ENCODE measurements at places on chromosomes 5 and 9.

- no peak for DNase-seq
These were observed 149.0 kb downstream of the PHF2 start for GRCh38 chr9:93725382-93725781.

- no peak for DNase-seq
These were observed 44.9 kb downstream of the PIK3R1 start for GRCh38 chr5:68260467-68260866.

- DNase-seq: no peak
These were observed 267.6 kb upstream of the TNC start for GRCh38 chr9:115385383-115386122.

GRCh38 chr9:89179895-89180734 lies 1.5 kb upstream of the SHC3 start:
- DNase-seq: no peak

DNA sequence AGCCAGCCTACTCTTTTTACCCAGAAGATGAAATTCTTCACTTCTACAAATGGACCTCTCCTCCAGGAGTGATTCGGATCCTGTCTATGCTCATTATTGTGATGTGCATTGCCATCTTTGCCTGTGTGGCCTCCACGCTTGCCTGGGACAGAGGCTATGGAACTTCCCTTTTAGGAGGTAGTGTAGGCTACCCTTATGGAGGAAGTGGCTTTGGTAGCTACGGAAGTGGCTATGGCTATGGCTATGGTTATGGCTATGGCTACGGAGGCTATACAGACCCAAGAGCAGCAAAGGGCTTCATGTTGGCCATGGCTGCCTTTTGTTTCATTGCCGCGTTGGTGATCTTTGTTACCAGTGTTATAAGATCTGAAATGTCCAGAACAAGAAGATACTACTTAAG lies 16.6 kb downstream of the OCLN start:
- no peak for DNase-seq

DNA sequence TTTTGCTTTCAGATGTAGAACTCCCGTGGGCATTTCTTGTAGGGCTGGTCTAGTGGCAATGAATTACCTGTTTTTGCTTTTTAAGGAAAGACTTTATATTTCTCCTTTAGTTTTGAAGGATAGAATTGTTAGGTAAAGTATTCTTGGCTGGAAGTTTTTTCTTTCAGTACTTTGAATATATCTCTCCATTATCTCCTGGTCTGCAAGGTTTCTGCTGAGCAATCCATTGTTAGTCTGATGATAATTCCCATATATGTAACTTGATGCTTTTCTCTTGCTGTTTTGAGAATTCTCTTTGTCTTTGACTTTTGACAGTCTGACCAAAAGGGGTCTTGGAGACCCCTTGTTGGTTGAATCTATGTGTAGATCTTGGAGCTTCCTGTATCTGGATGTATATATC lies 198.1 kb downstream of the TMEM167A start:
- no peak for DNase-seq

DNA sequence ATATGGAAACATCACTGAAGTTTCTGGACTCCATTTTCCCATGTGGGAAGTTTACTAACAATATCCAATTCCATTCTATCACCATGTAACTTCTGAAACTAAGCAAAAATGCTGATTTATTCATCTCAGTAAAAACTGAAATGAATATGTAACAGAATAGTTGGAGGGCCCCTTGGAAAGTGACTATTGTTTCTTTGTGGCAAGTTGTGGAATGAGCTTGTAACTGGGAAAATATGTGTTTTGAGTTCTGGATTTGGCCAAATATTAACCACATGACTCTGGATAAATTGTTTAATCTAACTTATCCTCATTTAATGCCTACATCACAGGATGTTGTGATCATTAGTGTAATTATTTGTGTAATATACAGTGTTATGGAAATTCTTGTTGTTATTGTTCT lies 619.3 kb downstream of the TLE4 start:
- no peak for DNase-seq

GRCh38 chr5:180816608-180817534 lies 14.3 kb upstream of the MGAT1 start:
- no peak for DNase-seq

DNA sequence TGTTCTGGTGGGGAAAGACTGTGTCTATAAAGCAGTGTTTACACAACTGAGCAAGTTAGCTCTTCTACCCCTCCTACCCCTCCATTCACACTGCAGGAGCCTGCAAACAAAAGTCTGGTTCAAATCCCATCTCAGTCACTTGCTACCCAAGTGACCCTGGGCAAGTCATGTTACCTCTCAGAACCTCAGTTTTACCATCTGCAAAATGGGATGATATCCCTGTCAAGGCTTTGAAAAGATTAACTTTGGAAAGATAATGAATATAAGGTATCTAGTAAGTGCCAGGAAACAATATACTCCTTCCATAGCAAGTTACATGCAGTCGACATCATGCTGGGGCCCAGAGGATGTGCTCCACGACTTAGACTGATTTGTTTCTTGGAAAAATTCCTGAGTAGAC lies 161.5 kb downstream of the SEC61B start:
- DNase-seq: no peak

GRCh38 chr5:1555808-1556731 lies 32.3 kb upstream of the LPCAT1 start:
- DNase-seq: no peak

GRCh38 chr5:56589481-56589860 lies 225.9 kb upstream of the MAP3K1 start:
- DNase-seq: no peak
